ENCODE measurements at places on chromosomes 7 and 10.

- peak; percentile 33 for DNase-seq
Observed at GRCh38 chr10:93742633-93743349, 14.9 kb upstream of the LGI1 start.

- DNase-seq, result no peak
Observed at GRCh38 chr7:120862987-120863590, 5.1 kb upstream of the TSPAN12 start.

DNA sequence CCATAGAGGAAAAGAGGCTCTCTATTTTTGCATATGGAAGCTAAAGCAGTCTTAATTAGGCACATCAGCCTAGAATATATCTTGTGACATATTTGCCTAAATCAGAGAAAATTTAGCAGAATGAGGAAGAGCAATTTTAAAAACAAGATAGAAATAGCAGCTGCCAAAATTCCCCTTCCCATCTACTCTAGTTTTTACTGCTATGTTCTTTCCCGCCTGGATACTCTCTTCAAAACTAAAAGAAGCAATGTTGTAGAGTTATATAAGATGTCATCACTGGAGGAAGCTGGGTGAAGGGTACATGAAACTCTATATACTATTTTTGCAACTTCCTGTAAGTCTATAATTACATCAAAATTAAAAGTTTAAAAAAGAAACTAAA, 87.0 kb downstream of the ARMH3 start:
- DNase-seq, result no peak

GRCh38 chr10:78584681-78585080, 484.1 kb upstream of the ZMIZ1 start:
- DNase-seq, result no peak

GRCh38 chr10:43134126-43134905, 3.9 kb upstream of the CSGALNACT2 start:
- no peak for DNase-seq

DNA sequence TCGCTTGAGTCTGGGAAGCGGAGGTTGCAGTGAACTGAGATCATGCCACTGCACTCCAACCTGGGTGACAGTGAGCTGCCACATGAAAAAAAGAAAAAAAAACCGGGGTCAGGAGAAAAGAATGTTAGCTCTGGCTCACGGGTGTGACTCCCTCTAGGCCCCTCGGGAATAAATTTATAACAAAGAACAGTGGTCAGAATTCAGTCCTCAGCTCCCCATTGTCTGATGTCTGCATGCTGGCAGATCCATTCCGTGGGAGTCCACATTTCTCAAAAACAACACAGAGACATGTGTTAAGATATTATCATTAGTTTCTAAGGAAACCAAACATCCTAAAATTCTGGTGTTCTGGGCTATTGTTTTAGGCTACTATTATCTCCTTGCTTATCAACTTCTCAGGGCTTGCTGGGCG, 90.6 kb downstream of the MARCHF5 start:
- no peak for DNase-seq

DNA sequence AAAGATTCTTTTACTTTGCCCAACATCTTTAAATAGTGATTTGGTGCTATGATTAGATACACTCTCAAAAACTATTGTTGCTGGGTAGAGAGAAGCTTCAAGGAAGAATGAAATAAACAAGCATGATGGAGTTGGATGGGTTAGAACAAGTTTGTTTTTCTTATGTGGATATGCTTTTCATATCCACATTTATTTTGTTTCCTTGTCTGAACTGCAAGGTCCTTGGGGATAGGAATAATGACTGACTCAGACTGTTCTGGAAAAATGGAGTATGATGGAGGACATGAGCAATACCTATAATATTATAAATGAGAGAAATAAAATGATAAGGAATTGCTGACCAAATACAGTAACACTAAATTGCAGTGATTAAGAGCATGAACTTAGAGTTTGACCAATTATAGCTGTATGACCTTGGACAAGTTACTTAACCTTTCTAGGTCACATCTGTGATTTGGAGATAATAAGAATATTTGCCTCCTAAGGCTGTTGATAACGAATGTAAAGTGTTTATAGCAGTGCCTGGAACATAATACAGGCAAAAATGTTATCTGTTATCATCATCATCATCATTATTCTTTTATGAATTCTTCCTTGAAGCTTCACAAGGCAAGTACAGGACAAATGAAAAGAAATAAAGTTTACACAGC, 847.5 kb downstream of the LRMDA start:
- DNase-seq, result no peak

All from HL-60 (cell line).